ENCODE measurements at places on chromosomes 5 and 9. TPM values are rescaled to one million over a fixed set of nuclear protein-coding genes. Genes with fewer than 3 reads are reported as not detected.

DNA sequence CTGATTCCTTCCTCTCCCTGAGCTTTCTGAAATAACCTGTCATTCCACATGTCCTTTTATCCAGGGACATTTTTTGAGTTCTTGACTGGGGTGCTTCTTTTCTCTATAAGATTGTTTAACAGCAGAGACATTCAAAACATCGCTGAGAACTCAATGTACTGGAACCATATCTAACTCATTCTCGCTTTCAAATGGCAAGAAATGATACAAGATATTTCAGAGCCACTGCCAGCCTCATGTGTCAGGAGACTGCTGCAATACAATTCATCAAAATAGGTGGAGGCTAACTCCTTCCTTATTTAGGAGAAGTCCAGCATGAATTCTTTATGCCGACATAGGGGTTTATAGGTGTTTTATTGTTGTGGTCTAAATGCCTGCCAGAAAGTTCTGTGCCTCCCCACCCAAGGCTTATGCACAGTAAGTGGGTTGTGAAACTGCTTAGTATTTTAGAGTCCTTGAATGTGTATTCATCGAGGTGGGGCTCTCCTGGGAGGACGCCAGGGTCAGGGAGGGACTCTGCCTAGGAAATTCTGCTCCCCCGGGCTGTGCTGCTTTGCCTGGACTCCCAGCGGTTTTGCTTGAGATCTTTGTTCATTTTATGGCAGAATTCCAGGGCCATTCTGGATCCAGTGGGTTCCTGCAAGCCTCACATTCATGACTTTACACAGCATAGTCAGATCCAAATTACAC lies 53.9 kb downstream of the ZNF474 start:
- peaks cover 47% of the 10 kb centered on the region for H3K4me1 ChIP-seq
- no peak overlapping the region for H3K4me3 ChIP-seq
- H3K27me3 ChIP-seq = no peaks in the 10 kb centered on the region

- DNase-seq = no peak
- H3K27ac ChIP-seq = no peak within 1 kb of the TSS
- no peaks in the 10 kb centered on the region for H3K4me1 ChIP-seq
- H3K4me3 ChIP-seq = no peak within 1 kb of the TSS
Observed at GRCh38 chr5:140673187-140673976, at the start of gene DND1. TSS of gene DND1 (minus strand) at chr5:140673576. CDS start at chr5:140673542, 34 bp downstream.

GRCh38 chr9:131668439-131669268 lies 71.2 kb downstream of the RAPGEF1 start:
- peaks cover 24% of the 10 kb centered on the region for H3K4me1 ChIP-seq
- no peak overlapping the region for H3K4me3 ChIP-seq
- H3K27me3 ChIP-seq = no peaks in the 10 kb centered on the region

GRCh38 chr5:67038817-67039603 lies 157.6 kb downstream of the CD180 start:
- H3K27me3 ChIP-seq = no peaks in the 10 kb centered on the region
- peaks cover 19% of the 10 kb centered on the region for H3K4me1 ChIP-seq
- peak; percentile 53 for DNase-seq
- no peak overlapping the region for H3K4me3 ChIP-seq

DNA sequence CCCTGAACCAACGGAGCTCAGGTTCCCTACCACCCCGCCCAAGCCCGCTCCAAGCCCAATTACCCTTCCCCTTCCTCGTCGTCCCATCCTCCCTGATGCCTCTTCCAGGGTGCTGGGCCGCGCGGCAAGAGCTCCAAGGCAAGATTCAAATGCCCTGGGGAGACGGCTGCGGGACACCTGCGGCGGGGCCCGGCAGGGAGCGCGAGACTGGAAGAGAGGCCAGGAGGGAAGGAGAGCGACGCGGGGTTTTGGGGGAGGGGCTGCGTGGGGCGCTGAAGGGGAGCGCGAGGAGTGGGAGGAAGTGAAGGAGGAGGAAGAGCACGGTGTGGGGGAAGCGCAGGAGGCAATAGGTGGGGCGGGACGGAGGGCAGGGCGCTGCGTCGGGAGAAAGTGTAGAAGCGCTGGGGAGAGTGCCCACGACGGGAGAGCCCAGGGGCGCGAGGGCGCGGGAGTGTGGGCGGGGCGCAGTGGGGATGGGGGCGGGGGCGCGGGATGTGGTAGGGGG lies 975 bp upstream of the NXNL2 start:
- H3K4me3 ChIP-seq = peak overlapping the region; percentile 54
- peaks cover 19% of the 10 kb centered on the region for H3K4me1 ChIP-seq
- no peak overlapping the region for H3K27ac ChIP-seq

- no peak overlapping the region for H3K4me3 ChIP-seq
- no peaks in the 10 kb centered on the region for H3K36me3 ChIP-seq
- H3K27ac ChIP-seq = peak overlapping the region; percentile 21
Observed at GRCh38 chr9:114722081-114722621, 40.2 kb upstream of the TEX48 start.

- peak overlapping the region; percentile 98 for H3K27ac ChIP-seq
- no peak for DNase-seq
- H3K36me3 ChIP-seq = peaks cover 14% of the 10 kb centered on the region
- no peaks in the 10 kb centered on the region for H3K27me3 ChIP-seq
- peak overlapping the region; percentile 88 for H3K4me3 ChIP-seq
Observed at GRCh38 chr5:64767959-64768357, 533 bp downstream of the SREK1IP1 start.

Gene PFN3
- not detected for polyA plus RNA-seq

Gene PLPP7
- polyA plus RNA-seq = not detected

Gene TGFBI
- polyA plus RNA-seq = 379 TPM

Gene CDHR2
- polyA plus RNA-seq = 0.01 TPM

Gene PHF24
- polyA plus RNA-seq = 0.04 TPM

Gene GDA
- polyA plus RNA-seq = 0.75 TPM
